ENCODE measurements at places on chromosomes 1 and 21.

DNA sequence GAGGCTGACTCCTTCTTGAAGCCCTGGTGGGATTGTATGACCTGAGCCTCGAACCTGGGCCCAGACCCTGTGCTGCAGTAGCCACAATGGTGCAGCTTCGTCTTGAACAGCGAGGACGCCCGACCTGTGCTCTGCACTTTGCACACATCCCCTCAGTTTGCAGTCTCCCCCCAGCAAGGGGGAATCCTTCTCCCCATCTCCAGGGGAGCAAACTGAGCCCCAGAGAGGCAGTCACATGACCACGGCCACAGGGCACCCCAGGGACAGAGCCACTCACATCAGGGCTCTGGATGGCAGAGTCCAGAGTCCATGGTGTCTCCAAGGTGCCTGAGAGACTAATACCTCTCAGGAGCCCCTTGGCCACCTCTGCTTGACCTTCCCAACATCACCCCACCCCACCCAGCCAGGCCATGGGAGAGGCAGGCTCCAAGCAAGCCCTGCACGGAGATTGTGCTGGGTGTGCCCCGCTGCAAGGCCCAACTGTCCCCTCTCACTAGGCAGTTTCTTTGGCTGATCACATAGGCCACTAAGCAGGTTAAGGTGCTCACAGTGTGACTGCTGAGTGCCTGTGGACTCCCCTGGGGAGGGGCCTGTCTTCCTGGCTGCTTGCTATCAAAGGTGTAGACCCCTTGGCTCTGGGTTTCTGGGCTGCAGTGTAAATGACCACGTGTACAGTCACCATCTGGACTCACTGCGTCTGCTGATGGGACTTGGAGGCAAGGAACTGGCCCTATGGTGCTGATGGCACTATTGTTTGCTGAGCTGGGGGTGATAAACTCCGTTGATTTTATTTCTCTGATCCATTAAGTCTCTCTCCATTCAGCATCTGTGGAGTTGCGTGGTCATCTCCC is 398.1 kb downstream of the MATN1 start:
- no peak for DNase-seq

- no peak for DNase-seq
Observed at GRCh38 chr1:219985169-219985568, 56.8 kb upstream of the SLC30A10 start.

DNA sequence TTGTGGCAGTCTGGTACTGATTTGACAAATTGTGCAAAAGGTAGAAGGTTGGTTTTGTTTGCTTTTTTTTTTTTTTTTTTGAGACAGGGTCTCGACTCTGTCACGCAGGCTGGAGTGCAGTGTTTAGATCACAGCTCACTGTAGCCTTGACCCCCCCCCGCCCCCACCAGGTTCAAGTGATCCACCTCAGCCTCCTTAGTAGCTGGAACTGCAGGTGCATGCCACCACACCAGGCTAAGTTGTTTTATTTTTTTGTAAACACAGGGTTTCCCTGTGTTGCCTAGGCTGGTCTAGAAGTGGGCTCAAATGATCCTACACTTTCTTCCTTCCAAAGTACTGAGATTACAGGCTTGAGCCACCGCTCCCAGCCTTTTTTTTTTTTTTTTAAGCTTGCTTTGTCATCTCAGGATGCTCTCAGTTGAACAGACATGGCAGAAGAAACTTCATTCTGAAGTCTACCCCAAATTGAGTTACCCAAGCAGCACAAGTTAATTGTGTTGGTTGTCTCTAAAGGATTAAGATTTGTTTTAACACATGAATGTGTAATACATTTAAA is 8.2 kb downstream of the KDM1A start:
- DNase-seq, result no peak

DNA sequence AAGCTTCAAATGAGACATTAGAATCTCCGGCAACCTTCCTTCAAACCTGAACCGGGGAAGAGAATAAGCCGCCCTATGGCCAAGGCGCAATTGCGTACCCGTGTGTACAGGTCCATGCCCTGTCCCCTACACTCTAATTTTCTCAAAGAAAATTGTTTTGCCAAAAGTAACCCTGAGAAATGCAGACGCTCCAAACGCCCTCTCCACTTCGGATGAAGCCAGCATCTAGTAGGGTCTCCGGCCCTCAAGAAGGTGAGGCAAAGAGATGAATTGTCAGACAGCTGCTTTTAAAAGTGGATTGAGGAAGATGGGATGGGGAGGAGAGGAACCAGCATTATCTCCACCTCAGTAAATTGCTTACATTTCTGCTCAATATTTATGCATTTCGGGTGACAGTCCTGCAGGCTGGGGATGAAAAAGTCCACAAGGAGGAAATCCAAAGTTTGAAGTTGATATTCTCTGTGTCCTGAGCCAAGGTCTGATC is 630 bp upstream of the LHX9 start:
- no peak for DNase-seq

DNA sequence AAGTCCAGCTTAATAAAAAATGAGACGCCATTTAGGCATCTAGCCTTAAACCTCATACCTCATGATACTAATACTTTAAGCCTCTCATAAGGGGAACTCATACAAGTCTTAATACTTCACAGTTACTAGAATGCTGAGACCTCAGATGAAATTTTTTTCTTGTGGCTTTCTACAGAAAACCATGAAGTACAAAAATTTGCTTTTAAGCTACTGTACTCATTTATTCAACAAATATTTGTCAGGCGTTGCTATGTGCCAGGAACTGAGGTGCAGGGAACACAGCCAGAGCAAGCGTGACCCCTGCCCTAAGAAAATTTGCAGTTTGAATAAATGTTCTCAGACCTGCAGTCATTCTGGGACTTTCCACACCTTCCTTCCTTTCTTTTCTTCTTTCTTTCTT is 150.6 kb downstream of the MRPL39 start:
- DNase-seq, result no peak

GRCh38 chr1:32411261-32411660 is 17.0 kb upstream of the BSDC1 start:
- DNase-seq, result peak; percentile 7
